ENCODE measurements at places on chromosomes 3 and 15.

GRCh38 chr3:106401666-106402490, 533.1 kb upstream of the CBLB start:
- DNase-seq, result no peak

DNA sequence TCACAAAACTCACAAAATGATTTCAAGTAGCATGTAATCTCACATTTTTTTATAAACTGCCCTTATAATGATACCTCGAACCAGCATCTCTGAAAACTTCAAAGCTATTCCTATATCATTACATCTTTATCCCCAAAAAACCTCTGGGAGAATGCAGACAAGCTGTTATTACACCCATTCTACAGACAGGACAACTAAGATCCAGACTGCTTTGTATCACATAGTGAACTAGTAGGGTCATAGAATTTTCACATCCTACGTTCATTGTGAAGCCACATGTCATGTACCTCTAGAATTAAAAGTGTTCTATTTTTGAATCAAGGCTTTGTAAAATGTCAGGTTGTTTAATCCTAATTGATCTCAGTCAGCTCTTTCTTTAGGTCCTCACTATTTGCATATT, 98.7 kb upstream of the RAP2B start:
- no peak for DNase-seq

GRCh38 chr15:45529613-45530012, 7.1 kb upstream of the SLC30A4 start:
- DNase-seq, result no peak

DNA sequence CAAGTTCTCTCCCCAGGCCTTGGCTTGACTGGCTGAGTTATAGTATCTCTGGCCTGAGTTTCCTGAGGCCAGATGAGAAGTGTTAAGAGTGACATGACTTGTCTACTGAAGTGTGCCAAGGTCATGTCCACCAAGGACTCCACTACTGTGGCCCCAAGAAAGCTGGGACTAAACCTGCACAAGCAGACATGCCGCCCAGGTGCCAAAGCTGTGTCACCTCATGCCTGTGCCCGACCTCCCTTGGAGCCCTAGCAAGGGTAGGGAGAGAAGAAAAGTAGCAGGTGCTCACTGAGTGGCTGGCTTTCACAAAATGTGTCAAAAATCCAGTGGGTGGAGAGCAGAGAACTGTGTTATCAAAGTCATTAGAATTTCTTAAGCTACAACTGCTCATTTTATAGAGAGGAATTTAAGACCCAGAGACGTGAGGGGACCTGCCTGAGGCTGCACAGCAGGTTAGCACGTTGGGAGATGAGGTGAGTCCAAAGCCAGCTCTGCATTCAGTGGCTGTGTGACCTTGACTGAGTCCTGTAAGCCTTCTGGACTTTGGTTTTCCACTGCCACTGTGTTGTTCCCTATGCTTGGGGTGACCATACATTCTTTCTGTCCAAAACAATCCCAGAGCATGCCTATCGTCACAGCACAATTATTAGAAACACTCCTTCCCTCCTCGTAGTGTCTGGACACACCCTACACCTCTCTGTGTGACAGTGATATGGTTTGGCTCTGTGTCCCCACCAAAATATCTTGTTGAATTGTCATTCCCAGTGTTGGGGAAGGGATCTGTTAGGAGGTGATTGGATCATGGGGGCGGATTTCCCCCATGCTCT, 5.0 kb upstream of the LYSMD4 start:
- DNase-seq, result no peak

DNA sequence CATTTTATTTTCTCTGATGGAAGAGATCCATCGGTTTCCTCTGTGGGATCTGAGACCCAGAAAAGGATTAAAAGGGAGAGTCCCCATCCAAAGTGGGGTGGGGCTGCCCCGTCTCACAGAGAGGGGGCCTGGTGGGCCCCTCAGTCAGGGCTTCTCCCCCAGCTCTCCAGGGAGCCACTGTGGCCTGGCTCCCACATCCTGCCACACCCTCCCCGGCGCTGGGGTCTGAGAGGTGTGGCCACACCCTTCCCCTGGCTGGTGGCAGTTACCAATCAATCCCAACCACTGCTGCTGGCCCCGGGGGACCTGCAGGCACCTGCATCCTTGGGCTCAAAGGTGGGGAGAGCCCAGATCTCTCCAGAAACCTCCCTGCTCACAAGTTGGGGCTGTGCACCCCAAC, 161.8 kb upstream of the IQSEC1 start:
- no peak for DNase-seq

GRCh38 chr3:155602307-155602706, 142.6 kb downstream of the PLCH1 start:
- DNase-seq, result no peak

DNA sequence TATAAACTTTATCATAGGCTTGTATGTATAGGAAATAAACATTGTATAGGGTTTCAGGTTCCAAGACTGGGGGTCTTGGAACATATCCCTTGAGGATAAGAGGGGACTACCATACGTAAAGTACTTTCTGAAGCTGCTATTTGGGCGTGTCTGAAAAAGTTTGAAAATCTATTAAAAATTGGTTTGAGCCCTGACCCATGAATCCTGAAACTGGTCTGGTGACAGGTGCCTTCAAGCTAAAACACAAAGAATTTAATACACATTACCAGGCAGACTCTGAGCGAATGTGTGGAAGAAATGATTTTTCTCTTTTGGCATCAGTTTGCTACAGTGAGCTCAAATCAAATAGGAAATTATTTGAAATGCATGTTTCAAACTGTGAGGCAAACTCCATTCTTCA, 16.3 kb downstream of the TF start:
- no peak for DNase-seq

- no peak for DNase-seq
These were observed 911.2 kb downstream of the MCTP2 start for GRCh38 chr15:95142531-95142930.

DNA sequence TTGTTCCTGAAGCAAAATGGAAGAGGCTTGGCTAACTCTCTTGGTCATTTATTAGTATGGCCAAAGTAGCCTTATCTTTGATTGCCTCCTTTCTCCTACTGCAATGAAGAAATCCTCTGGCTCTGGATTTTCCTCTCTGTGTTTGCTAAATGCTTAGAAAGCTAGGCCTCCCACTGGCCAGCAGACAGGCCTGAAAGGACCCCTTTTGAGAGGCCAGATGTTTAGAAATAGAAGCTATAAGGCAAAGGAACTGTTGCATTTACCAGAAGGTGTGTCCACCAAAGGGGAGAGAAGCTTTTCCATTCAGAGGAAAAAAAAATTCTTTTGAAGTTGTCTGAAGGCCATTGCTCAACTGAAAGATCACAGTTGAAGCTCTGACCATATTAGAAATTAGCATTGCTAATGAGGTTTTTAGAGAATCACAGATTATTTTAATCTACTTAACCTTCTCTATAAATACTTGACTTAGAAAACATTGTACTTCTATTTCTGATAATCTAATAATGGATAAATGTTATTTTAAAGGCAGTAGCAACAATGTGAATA, 160.8 kb downstream of the SYNPR start:
- DNase-seq, result no peak

DNA sequence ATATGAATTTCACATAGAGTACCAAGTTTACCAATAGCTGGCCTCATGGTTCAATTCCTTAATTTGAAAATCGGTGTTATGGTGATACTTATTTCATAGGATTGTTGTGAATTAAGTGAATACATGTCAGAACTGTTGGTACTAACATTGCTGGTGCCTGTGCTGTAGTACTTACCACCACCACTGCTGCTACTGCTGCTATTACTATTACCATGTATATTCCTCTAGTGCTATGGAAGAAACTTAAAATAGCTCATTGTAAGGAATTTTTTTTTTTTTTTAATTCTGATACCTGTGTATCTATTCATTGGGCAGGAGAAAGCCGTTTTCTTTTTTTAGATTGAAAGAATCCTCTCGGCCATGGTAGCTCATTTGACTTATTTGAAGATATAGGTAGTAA, 3.6 kb downstream of the FYTTD1 start:
- no peak for DNase-seq

- DNase-seq, result no peak
These were observed 152.7 kb downstream of the IL20RB start for GRCh38 chr3:137110392-137110996.

- DNase-seq, result no peak
These were observed 105.9 kb downstream of the B3GALNT1 start for GRCh38 chr3:160999274-160999673.

DNA sequence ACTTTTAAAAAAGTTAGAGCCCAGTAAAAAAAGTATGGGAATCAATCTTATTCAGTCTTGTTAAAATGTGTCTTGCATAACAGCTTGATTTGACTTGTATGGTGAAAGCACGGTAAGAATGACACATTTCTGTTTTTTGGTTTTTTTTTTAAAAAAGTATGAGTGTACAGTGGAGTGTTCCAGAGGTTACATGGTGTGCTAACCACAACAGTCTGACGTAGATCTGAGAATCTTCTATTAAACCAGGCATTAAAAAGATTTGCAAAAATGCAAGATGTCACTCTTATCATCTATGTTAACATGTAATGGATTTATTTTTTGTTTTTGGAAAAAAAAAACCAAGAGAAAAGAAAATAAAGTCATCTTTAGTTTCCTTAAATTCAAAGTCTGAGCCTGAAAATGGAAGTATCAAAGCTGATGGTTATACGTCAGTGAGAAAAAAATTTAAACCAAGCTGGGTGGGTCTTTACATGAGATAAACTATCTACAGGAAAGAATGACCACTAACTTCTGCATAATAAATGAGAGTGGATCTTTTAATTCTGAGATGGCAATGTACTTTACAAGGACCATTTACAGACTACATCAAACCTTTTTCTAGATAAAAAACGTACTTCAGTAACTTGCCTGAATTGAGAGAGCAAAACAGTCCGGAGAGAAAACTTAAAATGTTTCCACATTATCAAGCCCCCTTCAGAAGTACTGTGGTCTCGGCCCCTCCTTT, 1.6 kb downstream of the GABPB1 start:
- no peak for DNase-seq

DNA sequence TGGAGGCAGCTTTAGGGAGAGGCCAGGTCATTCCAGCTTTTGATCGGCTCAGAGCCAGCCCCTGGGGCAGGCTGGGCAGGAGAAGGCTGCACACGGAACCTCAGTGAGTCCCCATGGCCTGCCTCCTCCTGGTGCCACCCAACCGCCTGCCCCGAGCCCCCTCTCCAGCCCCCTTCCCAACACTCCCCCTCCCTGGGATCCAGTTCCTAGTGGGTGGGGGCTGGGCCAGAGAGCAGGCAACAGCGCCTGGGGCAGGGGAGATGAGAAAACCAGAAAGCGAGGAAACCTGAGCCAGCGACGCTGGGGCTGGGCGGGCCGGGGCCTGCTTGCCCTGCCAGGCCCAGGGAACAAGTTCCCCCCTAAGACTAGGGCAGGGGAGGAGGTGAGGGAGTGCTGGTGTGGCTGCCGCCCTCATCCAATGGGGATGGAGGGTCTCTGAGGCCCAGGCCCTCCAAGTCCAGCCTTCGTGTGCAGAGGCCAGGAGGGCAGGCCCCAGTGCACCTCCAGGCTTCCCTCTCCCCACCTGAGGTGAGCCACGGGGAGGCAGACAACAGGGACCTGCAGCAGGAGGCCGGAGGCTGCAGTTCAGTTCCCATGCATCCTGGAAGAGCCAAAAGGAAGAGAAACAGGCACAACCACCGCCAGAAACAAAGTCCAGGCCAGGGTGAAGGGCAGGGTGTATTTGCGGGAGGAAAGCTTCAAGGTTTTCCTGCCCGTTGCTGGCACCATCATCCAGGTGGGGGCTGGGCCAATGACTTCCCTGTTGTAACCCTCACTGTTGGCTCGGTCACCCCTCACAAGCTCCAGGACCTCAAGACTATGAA, 4.0 kb upstream of the SEMA3F start:
- no peak for DNase-seq

DNA sequence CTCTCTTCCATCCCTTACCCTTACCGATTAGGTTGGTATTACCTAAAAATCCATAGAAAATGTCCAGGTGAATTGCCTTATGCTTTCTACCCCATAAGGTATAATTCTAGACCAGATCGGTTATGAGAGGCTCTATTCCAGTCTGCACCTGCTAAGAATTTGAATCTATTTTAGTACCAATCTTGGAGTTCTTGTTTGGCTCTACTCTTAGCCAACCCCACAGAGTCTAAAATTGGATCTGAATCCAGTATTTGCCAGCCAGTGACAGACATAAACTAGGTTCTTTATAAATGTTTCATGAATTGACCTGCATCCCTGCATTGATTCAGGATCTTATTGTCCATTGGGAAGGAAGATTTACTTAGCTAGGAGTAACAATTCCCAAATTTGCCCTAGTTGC, 6.5 kb downstream of the KLHL24 start:
- no peak for DNase-seq

GRCh38 chr3:138877226-138877625, 42.5 kb upstream of the PIK3CB start:
- DNase-seq, result no peak

GRCh38 chr3:129620828-129621559, 14.5 kb upstream of the PLXND1 start:
- DNase-seq, result no peak

DNA sequence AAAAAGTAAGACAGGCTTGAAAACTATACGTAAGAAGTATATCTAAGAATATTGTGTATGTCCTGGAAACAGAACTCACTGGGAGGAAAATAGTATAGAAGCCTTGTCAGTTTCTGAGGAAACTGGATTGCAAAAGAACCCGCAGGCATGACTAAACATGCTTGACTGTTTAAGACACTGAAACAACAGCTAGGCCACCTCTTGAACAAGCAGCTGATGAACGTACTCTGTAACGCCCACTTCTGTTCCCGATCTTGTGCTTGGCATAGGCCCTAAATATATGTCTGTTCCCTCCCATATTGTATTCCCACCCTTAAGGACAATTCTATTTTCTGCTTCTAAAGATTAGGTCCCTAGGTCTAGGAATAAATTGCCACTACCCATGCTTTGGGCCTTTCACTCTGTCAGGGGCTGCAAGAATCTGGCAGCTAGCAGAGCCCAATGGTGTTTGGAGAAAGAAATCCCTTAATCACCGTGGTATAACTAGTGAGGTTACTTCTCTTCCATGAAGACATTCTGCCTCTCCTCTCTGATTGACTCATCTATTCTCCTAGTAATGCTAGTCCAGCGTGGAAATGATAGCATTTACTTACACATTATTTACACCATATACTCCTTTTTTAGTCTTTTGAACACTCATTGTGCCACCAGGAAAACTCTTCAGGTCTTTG, 46.2 kb downstream of the CD200 start:
- peak; percentile 18 for DNase-seq

DNA sequence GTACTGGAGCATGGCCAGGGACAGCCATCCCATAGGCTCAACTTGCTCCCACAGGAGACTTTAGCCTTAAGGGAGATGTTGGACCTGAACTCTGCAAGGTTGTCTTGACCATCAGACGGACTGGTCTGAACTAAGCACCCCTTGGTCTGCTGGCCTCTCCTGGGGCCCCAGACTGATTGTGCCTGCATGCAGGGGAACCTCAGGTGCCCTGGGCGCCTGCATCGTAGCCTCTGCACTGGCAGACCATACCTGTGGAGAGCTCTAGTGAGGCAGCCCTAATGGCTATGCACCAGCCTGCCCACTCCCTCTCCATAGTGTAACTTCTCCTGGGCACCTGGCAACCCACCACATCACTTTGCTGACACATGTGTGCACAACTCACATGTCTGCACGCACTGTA, 395.6 kb downstream of the ZPLD1 start:
- DNase-seq, result no peak

- no peak for DNase-seq
These were observed 26.5 kb downstream of the DAPK2 start for GRCh38 chr15:64019764-64020163.

GRCh38 chr3:13210221-13210975, 137.2 kb upstream of the IQSEC1 start:
- DNase-seq, result no peak

- no peak for DNase-seq
These were observed 4.2 kb downstream of the LMAN1L start for GRCh38 chr15:74816624-74817369.

Measured in NK-92 treated with Interleukin-12 subunit alpha and Interleukin-12 subunit beta, amount 100 ng/mL, for 24 hours (cell line).